Midbrain (tissue), 1 donor: ENCODE measurements at places on chromosomes 3 and 15.

GRCh38 chr3:78368636-78369345 lies 1328.9 kb downstream of the ROBO2 start:
- no peak for DNase-seq

- DNase-seq = no peak
These were observed 51.1 kb downstream of the PSMD6 start for GRCh38 chr3:63972196-63972595.

DNA sequence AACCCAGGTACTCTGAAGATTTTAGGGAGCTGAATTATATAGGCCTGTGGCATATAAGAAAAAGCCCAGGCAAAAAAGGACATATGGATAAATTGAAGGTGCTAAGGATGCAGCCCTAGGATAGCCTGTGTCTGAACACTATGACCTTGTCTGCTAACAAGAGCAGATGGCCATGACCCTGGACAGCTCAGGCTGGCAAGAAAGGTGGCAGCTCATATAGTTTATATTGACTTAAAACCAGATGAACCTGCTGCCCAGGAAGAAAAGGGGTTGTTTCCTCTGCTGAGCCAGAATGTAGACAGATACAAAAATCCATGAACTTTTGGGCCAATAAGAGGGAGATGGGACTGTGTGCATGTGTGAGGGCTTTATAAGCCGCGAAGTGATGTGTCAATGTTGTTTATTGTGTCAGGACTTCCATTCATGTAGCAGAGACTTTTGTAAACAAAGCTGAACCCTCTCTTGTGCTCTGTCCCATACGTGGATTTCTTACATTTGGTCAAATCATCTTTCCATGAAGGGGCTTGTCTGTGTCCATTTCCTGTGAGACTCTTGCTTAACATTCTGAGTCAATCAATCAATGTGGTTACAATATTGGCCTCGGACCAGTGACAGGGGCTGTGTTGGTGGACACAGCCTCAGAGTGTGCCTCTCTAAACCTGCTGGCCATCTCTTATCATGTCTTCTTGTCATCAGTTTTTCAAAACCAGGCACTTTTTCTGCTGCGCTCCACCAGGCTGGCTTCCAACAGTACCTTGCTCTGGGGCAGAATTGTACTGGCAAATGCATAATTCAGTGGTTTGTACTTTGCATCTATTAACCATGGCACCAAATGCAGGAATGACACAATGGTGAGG lies 321.2 kb downstream of the WDR72 start:
- DNase-seq = no peak

DNA sequence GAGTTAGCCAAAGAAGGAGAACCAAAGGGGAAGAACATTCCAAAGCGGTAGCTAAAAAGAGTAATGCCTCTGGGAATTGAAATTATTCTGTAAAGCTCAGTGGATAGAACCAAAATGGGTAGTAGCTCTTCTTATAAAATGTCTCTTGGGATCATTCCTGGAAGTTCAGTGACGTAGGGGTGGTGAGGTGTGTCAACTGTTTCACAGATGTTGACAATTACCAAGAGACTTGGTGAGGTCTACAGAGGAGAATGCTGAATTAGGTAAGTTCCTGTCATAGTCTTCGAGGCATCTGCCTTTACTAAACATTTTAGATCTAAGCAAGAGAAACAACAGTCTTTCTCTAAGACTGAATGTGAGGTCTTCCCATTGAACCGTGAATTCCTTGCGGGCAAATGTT lies 67.8 kb downstream of the TPRG1 start:
- no peak for DNase-seq

GRCh38 chr15:65540314-65540713 lies 10.1 kb downstream of the HACD3 start:
- no peak for DNase-seq

- no peak for DNase-seq
These were observed 104.2 kb downstream of the DGKG start for GRCh38 chr3:186257866-186258265.

- no peak for DNase-seq
These were observed 534.5 kb upstream of the KCNMB2 start for GRCh38 chr3:178001670-178002101.

- DNase-seq = no peak
These were observed 53.4 kb downstream of the ADAMTS9 start for GRCh38 chr3:64634417-64634816.

DNA sequence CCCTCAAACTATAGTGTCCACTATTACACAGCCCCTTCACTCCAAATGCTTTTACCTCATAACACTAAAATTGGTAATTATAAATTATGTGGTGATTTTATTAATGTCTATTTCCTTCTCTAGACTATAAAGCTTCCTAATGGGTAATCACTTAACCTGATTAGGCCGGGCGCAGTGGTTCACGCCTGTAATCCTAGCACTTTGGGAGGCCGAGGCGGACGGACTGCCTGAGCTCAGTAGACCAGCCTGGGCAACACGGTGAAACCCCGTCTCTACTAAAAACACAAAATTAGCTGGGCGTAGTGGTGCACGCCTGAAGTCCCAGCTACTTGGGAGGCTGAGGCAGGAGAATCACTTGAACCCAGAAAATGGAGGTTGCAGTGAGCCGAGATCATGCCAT lies 71.3 kb upstream of the PYGO1 start:
- no peak for DNase-seq

DNA sequence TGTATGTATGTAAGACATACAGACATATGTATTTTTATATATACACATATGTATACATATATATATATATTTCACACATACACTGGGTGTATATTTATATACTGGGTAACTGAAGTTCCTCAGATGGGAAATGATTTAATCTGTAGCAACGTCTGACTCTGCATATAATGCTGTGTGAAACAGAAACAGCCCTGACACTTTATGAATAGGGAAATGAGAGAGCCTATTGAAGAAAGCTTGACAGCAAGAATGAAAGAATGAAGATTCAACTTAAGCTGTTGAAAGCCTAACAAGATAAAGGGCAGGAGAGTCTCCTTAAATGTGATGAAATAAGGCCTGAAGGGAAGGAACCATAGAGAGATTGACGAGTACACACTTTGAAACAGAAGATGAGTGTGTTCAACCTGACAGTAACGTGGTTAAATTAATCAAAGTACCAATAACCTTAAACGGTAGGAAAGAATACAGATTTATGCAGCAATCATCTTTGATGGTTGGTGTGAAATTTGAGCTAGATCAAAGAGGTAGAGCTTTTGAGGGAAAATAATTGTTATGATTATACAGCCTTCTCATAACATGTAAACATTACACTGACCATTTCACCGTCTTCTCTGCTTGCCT lies 169.9 kb downstream of the MECOM start:
- DNase-seq = no peak

DNA sequence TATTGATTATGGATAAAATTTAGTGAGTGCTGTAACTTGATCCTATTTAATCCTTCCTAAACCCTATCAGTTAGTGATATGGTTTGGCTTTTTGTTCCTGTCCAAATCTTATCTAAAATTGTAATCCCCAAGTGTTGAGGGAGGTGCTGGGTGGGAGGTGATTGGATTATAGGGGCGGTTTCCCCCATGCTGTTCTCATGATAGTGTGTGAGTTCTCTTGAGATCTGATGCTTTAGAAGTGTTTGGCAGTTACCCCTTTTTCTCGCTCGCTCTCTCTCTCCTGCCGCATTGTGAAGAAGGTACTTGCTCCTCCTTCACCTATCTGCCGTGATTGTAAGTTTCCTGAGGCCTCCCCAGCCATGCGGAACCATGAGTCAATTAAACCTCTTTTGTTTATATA lies 134.0 kb upstream of the SUCLG2 start:
- no peak for DNase-seq

DNA sequence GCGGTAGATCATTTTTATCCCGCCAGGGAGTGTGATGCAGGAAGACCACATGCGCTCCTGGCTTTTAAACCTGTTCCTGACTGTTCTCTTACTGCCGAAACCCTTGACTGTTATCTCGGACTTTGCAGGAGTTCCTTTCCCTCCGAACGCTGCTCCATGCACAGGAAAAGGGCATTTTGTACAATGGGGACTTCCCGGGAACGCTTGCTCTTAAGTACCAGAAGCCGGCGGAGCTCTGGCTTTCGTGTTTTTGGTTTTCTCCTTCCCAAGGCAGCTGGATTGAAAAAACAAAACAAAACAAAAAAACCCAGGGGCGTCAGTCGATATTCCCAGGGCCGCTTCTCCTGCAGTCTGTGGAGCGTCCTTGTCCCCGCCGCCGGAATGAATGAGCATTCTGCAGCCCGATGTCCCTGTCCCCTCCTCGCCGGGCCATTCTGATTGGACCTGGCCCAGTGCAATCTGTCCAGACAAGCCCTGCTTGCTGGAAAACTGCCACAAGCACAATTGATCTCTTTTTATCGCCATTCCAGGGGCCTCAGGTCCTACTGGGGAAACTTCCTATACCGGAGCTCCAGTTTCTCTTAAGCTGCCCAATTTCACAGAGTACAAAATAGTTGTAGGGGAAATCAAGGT lies 44.8 kb downstream of the SLC6A1 start:
- peak; percentile 29 for DNase-seq

GRCh38 chr15:43270113-43270665 lies 3.5 kb upstream of the TGM5 start:
- no peak for DNase-seq

DNA sequence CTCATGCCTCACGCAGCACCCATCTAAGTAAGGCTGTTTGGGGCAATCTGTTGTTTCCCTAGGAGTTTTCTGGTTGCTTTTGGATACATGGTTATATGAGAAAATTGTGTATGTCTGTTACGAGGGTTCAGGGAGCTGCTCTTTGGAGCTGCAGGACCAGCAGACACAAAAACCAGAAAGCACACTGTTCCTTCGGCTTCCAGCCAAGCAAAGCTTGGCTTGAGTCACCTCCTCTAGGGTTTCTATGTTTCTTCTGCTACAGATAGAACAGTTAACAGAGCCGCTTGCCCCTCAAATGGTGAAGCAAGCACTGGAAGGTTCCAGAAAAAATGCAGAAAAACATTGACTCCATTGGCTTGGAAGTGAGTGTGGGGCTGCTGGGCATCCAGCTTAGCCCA lies 49.2 kb upstream of the CTDSPL start:
- DNase-seq = no peak

DNA sequence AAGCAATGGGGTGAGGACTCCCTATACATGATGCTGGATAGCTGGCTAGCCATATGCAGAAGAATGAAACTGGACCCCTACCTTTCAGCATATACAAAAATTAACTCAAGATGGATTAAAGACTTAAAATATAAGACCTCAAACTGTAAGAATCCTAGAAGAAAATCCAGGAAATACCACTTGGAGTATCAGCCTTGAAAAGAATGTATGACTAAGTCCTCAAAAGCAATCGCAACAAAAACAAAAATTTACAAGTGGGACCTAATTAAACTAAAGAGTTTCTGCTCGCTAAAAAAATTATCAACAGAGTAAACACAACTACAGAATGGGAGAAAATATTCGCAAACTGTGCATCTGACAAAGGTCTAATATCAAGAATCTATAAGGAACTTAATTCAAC lies 94.3 kb downstream of the XRN1 start:
- DNase-seq = no peak

DNA sequence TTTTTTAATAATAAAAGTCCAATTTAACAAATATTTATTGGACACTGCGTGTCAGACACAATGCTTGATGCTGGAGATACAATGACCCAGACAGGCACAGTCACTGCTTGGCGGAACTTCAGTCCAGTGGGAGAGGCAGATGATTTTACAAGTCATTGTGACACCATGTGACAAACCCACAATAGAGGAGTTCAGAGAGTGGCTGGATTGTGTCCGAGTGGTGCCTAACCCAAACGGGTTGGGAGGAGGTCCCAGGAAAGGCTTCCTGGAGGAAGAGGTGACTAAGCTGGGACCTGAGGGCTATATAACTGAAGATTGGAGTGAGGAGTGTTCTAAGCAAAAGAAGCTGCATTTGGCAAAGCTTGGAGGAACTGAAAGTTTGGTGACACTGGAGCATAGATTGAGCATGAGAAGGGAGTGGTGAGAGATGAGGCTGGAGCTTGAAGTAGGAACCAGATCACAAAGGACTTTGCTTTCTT lies 41.4 kb downstream of the CRTC3 start:
- DNase-seq = peak; percentile 81

DNA sequence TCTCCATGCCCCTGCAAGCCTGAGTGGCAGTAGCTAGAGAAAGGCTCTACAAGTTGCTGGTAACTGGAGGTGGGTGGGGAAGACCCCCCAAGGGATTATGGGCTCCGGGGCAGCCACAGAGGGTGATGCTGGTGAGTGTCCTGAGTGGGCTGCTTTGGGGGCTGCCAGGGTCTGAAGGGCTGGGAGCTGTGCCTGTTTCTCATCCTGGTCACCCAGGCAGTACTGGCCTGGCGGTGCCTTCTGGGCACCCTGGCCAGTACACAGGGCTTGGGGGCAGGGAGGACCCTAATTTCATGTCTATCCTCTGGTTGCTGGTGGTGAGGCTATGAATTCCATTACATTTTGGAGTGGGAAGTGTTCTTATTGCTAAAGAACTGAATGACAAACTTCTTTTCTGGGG lies 46.1 kb upstream of the GATM start:
- DNase-seq = no peak

- no peak for DNase-seq
These were observed 4.3 kb downstream of the PLEKHO2 start for GRCh38 chr15:64845831-64846595.

DNA sequence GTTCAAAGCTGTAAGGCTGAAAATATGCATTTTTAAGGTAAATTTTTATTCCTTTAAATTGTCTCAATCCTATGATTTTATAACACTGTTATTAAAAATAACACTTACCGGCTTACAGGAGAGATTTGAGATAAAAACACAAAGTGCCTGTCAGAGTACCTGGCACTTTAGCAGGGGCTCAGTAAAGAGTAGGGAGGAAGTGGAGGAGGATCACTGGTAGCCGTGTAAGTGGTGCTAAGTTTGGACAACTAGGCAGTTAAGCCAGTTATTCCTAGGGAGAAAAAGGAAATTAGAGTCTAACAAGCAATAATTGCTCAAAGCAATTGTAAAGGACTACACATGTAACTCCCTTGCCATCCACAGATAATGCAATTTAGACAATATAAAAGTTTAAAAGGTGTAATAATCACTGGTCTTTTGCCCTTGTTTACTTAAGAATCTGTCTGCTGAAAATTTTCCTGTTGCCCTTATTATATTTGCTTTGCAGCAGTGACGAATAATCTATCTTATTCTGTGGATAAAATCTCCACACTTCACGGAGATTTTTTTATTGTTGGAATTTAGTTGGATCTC lies 204.8 kb downstream of the CDIN1 start:
- no peak for DNase-seq

- peak; percentile 27 for DNase-seq
These were observed 44.4 kb upstream of the GALNT15 start for GRCh38 chr3:16130066-16130465.

- DNase-seq = no peak
These were observed 646.0 kb upstream of the CCDC54 start for GRCh38 chr3:106731230-106731629.

- no peak for DNase-seq
These were observed 66.9 kb downstream of the ASB7 start for GRCh38 chr15:100669260-100669659.
